Left kidney (tissue), 8 donors: ENCODE measurements at places on chromosomes 13 and 19.

DNA sequence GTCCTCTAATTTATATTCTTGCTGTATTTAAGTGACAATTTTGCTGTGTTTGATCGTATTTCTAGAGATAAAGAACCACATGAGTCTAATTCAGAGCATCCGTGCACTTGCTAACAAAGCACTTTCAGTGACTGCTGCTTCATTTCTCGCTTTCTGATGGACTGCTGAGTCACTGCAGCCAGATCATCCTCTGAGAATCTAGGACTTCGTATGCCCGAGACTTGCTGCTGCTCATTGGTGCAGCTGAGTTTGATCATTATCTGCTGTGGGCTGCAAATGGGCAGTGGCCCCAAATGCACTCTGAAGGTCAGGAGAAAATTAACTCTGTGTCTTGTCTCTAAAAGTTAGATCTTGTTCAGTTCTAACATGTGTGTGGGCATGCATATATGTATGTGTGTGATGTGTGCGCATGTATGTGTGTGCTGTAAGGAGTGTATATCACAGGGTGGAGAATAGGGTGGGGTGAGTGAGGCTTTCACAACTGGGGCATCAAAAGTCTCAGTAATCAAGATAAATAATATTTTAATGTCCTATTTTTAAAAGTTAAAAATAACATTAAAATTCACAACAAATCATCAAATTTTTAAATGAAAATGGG lies 342.6 kb downstream of the MTUS2 start:
- no peak for DNase-seq

- DNase-seq, result no peak
These were observed 77.9 kb upstream of the KCTD15 start for GRCh38 chr19:33718651-33719254.

DNA sequence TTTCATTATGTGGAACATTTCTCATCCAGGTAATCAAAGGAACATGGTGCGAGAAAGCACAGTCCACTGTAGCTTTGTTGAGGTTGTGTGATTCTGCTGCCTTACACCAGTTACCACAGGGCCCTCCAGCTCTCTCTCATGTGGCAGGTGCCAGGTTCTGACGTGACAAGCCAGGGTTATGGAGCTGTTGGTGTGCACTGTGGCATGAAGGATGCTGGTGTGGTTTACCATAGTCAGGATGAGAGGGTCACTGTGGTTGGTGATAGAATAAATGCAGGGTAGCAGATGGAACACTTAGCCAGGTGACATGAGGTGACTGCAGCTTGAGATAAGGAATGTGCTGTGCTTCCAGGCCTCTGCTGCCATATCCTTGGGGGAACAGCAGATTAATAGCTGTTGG lies 7.4 kb downstream of the ZNF223 start:
- no peak for DNase-seq

DNA sequence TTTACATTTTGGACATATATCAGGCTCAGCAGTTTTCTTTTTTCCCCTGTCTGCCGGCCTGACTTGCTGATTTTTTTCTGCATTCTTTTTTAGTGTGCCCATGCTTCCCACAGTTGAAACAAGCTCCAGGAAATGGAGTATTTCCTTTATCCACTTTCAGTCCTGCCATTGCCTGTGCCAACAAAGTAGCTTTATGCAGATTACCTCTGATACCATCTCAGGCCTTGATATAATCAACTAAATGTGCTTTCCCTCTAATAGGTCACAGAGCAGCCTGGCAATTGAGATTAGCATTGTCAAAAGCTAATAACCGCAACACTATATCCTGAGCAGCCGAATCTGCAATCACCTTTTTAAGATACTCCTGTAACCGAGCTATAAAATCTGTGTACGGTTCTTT lies 9.2 kb downstream of the MRPS12 start:
- no peak for DNase-seq

DNA sequence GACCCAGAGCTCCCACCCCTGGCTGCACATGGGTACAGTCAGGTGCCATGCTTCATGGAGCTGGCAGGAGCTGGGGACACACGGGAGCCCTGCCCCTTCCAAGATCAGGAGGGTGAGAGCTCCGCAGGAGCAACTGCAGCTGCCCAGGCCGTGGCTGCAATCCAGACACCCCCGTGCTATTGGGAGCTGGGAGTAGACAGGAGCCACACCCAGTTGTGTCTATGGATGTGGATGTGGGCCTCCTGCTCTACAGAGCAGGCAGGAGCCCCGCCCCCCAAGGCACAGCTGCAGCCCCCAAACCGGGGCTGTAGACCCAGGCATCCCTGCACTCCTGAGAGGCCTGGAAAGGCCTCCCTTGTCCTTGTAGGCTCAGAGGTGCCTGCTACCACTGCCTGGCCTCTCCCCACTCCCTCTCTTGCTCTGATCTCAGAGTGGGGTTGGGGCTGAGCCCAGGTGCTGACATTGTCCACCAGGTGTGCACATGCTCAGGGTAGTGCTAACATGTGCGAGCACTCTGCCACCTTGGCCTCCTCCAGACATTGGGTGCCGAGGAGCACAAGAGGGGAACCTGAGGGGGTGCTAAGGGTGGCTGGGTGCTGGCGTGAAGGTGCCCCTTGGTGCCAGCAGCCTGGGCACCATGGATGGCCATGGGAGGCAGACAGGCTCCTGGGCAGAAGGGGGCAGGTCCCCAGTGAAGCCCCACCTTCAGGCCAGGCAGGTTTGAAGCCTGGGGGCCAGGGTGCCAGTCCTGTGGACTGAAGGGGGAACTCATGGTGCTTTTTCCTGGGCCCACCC lies 8.0 kb upstream of the BAX start:
- no peak for DNase-seq

DNA sequence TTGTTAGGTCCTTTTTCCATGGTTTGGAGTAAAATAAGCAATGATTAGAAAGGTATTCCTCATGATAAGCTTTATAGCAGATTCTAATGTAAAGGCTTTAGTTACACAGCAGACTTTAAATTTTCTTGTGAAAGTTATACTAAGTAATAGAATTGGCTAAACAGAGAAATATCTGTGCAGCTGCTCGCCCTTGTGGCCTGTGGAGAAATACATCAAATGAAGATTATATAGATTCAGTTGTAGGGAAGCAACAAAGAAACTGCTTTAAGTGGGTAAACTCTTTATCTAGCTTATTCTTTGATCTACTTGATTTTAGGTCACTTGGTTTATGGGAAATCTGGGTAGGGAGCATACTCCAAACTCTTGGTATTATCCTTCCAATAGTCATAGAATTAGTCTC lies 1269.7 kb upstream of the SPRY2 start:
- DNase-seq, result no peak

DNA sequence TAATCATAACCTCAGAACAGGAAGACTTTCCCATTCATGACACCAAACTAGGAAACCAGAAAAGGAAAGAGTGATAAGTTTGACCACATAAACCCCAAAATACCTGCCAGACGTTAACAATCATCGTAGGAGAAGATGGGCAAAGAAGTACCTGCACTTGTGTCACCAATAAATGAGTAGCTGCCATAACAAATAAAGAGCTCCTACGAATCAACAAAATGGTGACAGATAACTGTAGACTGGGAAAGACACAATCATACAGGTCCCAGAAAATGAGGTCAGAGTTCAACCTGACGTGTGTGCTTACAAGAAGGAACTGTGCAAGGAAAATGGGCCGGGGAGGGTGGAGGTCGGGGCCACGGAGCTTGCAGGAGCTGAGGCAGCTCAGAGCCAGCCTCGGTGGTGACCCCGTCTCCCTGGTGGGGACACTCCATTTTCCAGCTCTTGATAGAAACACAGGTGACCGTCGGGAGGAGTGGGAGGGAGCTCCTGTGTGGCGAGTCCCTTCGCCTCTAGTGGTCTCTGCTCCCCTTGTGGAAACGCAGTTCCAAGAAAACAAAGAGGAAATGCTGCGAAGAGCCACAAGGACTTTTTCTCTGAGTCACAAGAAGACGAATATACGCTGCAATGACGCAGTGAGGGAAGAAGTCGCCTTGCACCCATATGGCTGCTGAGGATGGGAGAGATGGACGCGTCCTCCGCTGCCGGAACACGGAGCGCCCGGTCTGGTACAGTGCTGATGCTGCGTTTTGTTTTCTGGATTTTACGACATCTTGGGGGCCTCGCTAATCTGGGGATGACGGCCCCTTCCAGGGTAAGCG lies 9.5 kb downstream of the PIP5K1C start:
- DNase-seq, result no peak

- DNase-seq, result no peak
These were observed 48.9 kb upstream of the CLDN10 start for GRCh38 chr13:95503662-95504061.

GRCh38 chr13:99432609-99433542 lies 68.4 kb upstream of the TM9SF2 start:
- DNase-seq, result no peak

DNA sequence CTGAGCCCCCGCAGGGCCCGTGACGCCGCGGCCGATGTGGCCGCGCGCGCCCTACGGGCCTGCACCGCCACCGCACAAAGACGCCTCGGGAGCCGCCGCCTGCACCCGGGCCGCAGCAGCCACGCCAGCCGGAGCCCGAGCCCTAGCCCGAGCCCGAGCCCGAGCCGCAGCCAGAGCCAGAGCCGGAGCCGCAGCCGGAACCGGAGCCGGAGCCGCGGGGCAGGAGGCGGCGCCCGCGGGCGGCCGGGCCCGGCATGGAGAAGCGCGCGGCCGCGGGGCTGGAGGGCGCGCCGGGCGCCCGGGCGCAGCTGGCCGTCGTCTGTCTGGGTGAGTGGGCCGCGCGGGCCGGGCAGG lies 379 bp downstream of the LRP3 start:
- DNase-seq, result no peak

GRCh38 chr19:2464389-2464788 lies 7.6 kb upstream of the LMNB2 start:
- no peak for DNase-seq

- no peak for DNase-seq
These were observed 7.6 kb downstream of the EHD2 start for GRCh38 chr19:47720669-47721422.

DNA sequence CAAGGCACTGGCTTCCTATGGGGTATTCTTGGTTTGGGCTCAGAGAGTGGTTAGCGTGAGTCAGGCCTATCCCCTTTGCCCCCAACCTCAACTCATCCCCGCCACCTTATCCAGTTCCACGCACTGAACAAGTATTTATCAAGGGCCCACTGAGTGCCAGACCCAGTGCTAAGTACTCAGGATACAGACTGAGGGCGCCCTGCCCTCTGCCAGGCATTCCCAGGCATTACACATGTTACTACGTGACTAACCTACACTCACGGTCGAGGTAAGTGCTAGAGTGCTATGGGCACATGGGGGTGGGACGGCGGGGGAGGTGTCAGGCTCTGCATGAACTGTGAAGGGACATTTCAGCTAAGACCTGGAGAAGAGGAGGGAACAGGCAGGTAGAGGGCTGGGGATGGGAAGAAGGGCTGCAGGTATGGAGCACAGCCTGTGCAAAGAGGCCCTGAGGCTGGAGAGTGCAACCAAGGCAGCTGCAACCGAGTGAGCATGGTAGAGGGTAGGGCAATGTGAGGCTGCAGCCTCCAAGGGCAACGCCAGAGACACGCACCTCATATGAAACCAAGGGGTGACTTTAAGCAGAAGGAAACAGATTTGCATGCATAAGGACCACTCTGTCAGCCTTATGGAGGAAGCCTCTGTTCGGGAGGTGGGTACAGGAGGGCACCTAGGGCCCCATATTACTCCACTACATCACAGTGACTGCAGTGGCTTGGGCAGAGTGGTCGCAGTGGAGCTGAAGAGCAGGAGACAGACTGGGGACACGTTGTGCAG lies 22.5 kb downstream of the DHRS12 start:
- no peak for DNase-seq

DNA sequence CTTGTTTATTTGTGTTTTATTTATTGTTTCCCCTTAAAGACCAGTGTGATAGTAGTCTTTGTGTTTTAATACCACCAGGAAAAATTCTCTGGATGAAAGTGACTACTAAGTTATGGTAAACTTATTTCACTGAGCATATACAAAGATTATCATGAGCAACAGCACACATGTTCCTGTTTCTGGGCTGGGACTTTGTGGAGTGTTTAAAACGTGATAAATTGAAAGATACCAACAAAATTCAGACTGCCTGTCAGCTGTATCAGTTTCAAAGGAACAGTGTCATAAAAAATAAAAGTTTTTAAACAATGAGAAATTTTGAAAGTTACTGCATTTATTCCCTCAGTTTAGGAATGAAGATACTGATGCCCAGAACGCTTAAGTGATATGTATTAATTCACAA lies 259.4 kb downstream of the DACH1 start:
- DNase-seq, result no peak

DNA sequence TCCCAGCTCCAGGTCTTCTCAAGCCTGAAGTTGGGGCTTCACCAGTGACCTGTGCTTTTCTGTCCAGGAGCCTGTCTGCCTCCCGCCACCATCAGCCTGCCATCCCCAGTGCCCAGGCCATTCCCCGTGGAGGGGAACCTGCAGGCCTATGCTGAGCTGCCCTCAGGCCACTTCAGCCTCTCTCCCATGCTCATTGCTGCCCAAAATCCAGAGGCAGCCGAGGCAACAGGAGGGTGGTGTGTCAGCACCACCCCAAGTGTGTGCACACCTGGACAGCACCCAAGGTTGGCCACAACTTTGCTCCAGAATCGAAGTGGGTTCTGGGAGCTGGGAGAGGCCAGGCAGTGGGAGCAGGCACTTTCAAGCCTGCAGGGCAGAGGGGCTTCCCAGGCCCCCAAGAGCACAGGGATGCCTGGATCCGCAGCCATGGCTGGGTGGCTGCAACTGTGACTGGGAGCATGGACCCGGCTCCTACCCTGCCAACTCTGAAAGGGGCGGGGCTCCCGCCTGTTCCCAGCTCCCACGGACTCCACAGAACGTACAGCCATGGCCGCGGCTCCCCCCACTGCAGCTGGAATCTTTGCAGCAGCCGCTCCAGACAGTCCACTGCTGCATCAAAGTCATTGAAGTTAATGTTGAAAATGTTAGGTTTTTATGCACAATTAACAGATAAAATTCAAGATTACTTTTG lies 1747.0 kb downstream of the OLFM4 start:
- no peak for DNase-seq

GRCh38 chr19:9862938-9863337 lies 27.8 kb downstream of the PIN1 start:
- no peak for DNase-seq

DNA sequence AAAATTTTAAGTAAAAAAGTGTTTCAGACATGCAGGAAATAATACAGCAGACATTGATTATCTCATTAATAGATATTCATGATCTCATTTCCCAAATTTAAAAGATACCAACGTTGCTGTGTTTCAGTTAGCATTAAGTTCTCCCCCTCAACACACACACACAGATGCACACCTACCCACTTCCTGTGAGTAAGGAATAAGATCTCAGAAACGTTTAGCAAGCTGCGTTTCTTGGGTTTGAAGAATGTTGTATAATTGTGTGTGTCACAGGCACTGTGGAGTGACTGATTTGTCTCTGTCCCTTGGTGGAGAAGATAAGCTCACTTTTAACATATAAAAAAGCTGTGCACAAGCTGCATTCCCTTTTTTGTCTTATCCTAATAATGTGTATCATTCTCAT lies 196.8 kb downstream of the PDS5B start:
- no peak for DNase-seq

GRCh38 chr19:39543477-39543857 lies 3.5 kb upstream of the EID2 start:
- DNase-seq, result no peak

DNA sequence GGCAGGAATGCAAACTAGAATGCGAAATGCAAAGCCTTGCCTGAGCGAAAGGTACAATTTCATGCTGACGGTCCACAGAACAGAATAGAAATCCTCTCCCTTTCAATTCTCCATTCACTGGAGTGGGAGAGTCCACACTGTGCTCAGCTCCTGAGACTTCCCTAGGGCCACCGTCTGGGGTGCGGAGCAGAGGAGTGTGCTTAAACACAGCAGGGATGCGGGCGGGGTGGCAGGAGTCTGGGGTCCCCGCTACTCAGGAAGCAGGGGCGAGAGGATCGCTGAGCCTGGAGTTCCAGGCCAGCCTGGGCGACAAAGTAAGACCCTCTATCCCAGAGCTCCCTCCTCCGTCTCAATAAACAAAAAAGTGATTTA lies 552 bp upstream of the ZNF816 start:
- no peak for DNase-seq
